A673 (cell line): ENCODE measurements at places on chromosomes 12 and 14. TPM values are rescaled to one million over a fixed set of nuclear protein-coding genes. Genes with fewer than 3 reads are reported as not detected.

Gene SERPINA1
- total RNA-seq: not detected in 2 replicates

Gene KRT3
- total RNA-seq: not detected in 2 replicates

DNA sequence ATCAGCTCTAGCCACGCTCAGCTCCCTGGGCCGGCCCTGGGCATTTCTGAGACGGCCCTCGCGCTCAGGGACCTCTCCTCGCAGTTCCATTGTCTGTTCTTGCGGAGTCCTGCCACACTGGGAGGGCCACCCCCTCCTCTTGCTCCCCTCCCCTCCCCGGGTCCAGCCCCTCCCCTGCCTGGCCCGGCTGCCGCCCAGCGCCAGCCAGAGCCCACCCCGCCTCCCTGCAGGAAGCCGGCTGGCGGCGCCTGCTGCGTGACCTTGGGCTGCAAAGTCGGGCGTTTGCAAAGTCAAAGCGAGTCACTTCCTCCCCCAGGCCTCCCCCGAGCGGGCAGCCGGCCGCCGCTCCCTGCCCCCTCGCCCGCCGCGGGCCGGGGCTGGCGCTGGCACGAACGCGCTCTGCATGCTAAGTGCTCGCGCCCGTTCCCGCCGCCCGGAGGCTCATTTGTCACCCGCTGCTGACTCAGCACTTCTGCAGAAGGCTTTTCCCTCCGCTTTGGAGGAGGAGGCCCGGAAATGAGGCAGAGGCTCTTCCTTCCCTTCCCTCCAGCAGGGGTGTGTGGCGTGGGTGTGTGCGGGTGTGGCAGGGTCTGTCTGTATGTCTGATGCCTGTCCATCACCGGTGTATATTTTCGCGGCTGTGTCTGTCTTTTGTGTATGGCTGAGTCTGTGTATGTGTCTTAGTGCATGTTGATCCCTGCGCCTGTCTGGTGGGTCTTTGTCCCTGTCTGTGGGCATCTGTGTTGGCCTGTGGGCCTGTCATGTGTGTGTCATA lies 72.0 kb downstream of the IRF2BPL start:
- H3K4me3 ChIP-seq: peak overlapping the region; percentile 35
- no peaks in the 10 kb centered on the region for H3K27me3 ChIP-seq
- peak overlapping the region; percentile 99 for H3K27ac ChIP-seq
- H3K36me3 ChIP-seq: no peaks in the 10 kb centered on the region
- H3K4me1 ChIP-seq: peaks cover 70% of the 10 kb centered on the region

DNA sequence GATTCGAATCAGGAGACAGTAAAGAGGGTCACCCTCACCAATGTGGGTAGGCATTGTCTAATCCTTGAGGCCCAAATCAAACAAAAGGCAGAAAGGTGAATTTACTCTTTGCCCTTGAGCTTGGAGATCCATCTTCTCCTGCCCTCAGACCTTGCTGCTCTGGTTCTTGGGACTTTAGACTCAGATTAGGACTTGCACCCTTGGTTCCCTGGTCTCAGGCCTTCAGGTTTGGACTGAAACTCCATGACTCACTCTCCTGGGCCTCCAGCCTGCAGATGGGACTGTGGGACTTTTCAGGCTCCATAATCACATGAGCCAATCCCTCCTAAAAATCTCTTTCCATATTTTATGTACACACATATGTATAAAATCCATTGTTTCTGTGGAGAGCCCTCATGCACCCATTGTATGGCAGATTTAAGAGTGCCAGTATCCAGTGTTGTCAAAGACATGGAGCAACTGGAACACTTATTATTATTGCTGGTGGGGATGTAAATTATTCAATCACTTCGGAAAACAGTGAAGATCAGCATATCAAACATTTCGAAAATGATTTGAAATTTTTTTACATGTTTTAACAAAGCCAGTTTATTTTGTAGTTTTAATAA lies 48.7 kb downstream of the EID3 start:
- no peaks in the 10 kb centered on the region for H3K27me3 ChIP-seq
- H3K4me3 ChIP-seq: no peak overlapping the region
- peaks cover 49% of the 10 kb centered on the region for H3K36me3 ChIP-seq
- no peak overlapping the region for H3K27ac ChIP-seq
